ENCODE measurements at places on chromosomes 11 and 22.

DNA sequence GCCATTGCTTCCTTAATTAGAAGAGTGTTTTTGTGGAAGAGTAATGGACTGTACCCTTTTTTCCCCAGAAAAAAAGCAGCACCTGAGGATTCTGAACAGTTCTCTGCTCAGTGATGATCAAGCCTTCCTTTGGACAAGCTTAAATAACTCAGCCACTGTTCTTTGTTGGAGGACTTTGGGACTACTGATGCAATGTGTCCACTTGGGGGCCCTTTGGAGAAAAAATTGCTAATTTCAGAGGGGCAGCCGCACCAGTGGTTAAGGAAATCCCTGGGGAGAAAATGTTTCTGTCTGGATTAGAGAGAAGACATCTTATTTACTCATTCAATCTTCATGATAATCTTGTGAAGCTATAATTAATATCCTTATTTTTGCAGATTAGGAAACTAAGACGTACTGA lies 5.3 kb upstream of the KMT2A start:
- DNase-seq, result no peak

DNA sequence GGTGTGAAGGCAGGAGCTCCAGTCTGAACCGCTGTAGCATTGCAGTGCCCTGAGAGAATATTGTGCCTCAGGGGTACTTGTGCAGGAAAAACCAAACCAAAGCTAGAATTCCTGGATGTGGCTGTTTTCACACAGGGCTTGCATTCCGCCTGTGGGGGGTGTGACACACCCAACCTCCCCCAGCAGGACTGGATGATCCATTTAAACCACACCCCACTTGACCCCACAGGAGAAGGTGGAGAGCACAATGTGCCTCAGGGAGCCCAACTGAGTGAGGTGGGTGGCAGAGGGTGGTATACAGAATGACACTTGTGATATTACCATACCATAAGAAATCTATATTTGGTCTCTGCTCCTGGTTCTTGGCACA lies 66.9 kb upstream of the SLC22A12 start:
- peak; percentile 27 for DNase-seq

DNA sequence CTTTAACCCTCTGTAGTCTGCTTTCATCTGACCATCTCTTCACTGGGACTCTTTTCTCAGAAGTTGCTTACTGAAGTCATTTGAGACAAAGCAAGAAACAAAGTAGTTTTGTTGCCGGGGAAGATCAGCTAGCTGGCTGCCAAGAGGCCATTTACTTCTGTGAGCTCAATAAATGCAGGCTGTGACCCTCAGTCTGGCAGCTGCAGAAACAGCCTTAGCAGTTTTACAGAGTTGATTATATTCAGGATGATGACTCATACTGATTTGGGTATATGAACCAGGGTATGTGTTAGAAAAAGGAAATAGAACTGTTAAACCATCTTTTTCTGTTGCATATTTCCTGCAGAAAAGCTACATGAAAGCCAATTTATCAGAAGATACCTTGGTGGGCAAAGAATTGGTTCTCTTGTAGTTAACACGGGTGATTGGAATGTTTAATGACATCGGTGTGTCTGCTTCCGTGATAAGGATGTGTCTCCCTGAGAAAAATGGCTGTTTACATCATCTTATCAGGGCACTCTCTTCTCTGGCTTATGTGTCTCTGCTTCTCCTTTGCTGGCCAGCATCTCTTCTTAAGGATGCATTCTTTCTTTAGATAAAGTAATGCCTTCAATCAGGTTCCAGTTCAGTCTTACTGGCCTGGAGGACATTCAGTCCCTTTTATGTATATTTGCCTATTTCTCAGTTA lies 18.5 kb downstream of the FIBIN start:
- no peak for DNase-seq

DNA sequence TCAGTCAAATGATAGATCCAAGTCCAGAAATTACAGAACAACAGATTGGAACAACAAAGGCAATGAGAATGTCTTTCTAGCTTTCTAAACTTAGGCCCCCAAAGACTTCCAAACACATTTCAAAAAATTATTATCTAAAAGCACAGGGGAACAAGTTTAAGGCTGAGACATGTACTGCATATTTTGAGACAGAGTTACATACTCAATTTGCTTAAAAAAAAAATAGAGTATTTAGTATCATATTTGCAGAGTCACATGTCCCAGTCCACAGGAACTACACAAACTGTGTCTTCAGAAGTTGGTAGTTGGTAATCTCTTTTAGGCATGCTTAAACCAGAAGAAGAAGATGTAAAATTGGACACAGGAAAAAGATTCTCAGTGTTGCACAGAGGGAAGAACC lies 127.2 kb downstream of the MAML2 start:
- no peak for DNase-seq

- DNase-seq, result no peak
These were observed 29.8 kb downstream of the SHISA8 start for GRCh38 chr22:41885116-41885515.

- DNase-seq, result no peak
These were observed 24.9 kb downstream of the IMMP1L start for GRCh38 chr11:31484497-31484896.

GRCh38 chr11:102620818-102621561 lies 4.1 kb downstream of the MMP20 start:
- DNase-seq, result peak; percentile 28

DNA sequence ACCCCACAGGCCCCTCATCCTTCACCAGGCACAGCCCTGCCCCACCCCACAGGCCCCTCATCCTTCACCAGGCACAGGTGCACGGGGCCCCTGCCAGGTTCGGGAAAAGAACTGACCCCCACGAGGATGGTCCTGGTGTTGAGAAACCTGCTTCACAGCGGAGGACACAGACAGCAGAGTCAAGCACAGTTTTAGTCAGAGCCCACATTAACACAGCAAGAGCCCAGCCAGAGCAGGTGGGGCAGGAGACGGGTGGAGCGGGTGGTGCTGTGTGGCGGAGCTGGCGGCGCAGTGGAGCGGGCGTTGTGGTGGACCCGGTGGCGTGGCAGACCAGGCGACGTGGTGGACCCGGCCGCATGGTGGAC lies 1085.5 kb downstream of the BRD1 start:
- no peak for DNase-seq

DNA sequence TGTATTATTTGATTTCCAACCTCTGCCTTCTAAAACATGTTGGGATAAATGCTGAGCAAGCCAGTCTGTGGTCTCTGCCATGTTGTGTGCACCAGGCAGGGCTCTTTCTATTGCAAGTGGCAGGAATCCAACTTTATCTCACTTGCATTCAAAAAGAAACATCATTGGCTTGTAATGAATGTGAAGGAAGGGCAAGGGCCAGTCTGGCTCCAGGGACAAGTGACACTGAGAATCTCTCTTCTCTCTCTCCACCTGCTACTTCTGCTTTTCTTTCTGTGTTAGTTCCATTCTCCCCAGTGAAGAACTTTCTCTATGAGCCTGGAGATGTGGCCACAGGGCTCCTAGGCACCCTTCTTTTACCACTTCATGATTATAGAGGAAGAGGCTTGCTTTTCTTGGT lies 329.9 kb upstream of the NCAM1 start:
- no peak for DNase-seq

GRCh38 chr11:72724021-72724551 lies 28.1 kb downstream of the ARAP1 start:
- no peak for DNase-seq

DNA sequence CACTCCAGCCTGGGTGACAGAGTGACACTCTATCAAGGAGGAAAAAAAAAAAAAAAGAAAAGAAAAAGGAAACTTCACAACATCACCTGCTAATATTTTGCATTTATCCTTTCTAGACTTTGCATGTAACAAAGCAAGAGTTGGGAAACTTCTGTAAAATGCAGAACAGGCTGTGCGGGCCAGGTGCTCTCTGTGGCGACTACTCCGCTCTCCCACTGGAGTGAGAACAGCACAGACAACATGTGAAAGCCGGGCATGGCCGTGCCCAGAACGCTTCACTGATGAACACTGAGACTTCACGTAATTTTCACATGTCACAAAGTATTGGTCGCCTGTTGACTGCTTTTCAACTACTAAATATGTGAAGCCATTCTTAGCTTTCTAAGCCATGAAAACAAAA lies 15.5 kb upstream of the TESMIN start:
- DNase-seq, result no peak

DNA sequence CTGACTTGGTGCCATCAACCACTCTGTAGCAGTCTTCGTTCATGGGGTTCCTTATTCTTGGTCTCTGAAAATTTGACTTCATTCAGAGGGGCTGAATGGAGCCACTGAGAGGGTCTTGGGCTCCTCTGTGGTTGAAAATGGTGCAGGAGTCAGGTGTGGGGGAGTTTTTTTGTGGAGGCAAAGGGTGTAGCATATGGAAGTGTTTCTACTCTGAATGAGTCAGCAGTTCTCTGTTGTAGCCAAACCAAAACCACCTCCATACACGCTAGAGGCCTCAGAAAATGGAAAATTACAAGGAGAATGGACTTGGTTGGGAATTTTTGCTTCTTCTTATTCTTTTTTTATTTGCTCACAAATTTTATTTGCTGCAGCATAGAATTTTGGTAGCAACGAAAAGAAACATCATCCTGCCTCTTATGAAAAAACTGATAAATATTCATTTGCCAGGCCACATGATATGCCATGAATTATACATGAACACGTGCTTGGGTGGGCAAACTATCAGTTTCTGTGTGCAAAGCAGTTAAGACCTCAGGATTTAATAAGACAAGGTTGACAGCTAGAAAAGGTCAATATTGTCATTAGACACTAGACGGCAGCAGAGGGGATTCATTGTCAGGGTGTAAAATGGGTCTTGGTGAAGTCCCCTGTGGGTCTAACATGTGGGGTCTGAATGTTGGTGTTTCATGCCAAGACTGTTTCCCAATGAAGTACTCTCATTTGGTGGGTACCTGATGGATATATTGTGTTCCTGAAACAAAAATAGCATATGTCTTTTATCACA lies 111.7 kb downstream of the MYO18B start:
- DNase-seq, result no peak

DNA sequence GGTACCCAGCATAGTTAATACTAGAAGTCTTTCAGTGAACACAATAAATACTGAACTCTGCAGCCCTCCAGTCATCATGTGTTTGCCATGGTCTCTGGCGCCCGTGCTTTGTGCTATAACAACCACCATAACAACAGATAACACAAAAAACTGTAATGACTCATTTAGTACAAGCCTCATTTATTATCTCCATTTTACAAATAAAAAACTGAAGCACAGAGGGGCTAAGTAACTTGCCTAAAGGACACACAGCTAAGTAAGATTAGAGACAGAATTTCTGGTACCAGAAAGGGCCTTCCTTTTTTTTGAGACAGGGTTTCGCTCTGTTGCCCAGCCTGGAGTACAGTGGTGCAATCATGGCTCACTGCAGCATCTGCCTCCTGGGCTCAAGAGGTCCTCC lies 19.5 kb downstream of the RBFOX2 start:
- no peak for DNase-seq

GRCh38 chr22:40414311-40414710 lies 43.9 kb downstream of the SGSM3 start:
- DNase-seq, result peak; percentile 7
